DMS53 (cell line): ENCODE measurements at places on chromosomes 6 and 20.
A peak's percentile ranks its signal among the peaks of the same experiment; 100 is the strongest.

GRCh38 chr6:16205377-16206144 lies 32.8 kb upstream of the GMPR start:
- DNase-seq = peak; percentile 34

GRCh38 chr6:88296694-88297093 lies 130.5 kb upstream of the CNR1 start:
- no peak for DNase-seq

DNA sequence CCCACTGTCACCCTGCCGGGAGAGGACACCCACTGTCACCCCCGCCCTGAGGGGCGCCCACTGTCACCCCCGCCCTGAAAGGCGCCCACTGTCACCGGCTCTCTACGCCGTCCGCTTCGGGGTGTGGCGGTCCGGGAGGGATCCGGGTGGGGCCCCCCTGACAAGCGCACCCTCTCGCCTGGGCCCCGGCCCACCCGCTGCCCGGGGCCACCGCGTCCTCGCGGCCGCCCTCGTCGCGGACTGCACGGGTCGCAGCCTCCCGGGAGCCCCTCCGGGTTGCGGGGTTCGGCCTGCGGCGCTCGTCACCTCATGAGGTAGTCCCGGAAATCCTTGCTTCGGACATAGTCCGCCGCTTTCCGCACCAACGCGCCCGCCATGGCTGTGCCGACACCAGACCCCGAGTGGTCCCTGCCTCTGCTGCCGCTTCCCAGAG lies 224 bp downstream of the MPC1 start:
- no peak for DNase-seq

GRCh38 chr6:137160763-137161162 lies 12.7 kb downstream of the IL22RA2 start:
- no peak for DNase-seq

DNA sequence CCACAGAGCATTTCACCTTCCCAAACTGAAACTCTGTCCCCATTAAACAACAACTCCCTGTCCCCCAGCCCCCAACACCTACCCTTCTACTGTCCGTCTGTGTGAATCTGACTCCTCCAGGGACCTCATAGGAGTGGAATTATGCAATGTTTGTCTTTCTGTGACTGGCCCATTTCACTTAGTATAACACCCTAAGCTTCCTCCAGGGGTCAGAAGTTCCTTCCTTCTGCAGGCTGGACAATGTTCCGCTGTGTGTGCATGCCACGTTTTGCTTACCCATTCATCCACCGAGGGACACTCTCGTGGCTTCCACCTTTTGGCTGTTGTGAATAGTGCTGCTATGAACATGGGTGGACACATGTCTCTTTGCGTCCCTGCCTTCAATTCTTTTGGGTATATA lies 37.6 kb upstream of the MPC1 start:
- no peak for DNase-seq

DNA sequence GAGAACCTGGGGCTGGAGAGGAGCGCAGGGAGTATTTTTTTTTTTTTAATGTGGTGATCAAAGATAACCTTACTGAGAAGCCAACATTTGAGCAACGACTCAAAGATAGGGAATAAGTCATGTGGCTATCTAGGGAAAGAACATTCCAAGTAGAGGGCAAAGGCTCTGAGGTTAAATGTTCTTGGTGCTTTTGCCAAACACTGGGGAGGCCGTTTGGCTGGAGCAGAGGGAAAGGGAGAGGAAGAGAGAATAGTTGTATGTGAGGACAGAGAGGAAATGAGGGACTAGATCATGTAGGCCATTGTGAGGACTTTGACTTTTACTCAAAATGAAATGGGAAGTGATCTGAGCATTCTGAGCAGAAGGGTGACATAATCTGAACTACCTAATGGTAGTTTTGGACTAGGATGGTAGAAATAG lies 27.8 kb downstream of the ACSS2 start:
- DNase-seq = no peak

DNA sequence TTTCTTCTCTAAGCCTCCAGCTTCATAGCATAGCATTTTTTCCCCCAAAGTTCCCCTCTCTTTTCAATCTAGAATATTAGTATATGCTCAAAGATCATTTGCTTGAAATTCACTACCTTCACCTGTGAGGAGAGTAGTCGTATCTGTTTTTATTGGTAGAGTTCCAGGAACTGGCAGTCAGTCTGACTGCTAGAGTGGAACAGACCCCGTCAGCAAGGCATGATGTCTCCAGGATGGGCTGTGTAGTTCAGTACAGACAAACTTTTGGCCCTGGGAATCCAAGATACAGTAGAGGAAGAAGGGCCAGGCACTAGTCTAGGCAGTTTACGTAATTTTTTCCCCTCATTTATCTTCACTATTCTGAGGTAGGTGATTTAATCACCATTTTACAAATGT lies 29.1 kb downstream of the RALY start:
- no peak for DNase-seq

- no peak for DNase-seq
Observed at GRCh38 chr6:6901205-6901719, 206.5 kb upstream of the RREB1 start.

GRCh38 chr20:35196313-35196712 lies 24.4 kb downstream of the PROCR start:
- peak; percentile 8 for DNase-seq

DNA sequence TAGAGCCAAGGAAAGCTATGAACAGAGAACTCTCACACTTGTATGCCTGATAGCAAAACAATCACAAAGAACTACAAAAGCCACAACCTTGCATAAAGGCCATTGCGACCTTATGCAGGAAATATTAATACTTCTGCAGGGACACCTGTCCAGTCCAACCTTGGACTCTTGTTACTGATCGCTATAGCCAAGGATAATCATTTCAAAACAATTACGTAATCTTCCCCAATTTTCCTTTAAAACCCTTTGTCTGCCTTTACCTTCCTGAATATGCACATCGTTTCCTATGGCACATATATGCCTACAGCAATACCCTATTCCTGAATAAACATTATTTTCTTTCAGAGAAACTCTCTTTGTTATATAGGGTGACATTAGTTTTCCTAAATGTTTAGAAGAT lies 22.8 kb downstream of the PPIL6 start:
- no peak for DNase-seq

DNA sequence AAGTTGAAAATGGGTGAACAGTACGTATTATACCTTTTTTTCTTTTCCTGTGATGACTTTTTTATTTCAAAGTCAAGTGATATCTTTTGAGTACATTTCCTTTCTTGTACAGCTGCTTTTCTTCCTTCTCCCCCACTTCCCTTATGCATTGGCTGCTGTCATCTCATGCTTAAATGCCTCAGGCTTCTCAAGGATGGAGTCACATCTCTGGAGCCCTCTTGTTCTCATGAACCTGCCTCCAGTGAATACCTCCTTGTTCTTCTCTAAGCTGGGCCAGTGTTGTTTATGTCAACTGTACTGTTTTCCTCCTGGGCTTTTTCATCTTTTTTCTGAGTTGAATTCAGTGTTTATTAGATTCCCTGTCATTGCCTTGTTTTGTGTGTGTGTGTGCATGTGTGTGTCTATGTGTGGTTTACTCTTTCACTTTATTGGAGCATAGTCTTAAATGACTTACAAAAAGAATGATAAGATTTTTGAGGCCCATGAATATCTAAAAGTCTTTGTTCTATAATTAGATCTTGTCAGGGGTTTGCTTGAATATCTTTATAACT lies 23.6 kb downstream of the STXBP5 start:
- DNase-seq = no peak

GRCh38 chr6:110596354-110596753 lies 119.9 kb upstream of the SLC22A16 start:
- DNase-seq = no peak

GRCh38 chr6:169589293-169589692 lies 112.5 kb downstream of the WDR27 start:
- peak; percentile 52 for DNase-seq

DNA sequence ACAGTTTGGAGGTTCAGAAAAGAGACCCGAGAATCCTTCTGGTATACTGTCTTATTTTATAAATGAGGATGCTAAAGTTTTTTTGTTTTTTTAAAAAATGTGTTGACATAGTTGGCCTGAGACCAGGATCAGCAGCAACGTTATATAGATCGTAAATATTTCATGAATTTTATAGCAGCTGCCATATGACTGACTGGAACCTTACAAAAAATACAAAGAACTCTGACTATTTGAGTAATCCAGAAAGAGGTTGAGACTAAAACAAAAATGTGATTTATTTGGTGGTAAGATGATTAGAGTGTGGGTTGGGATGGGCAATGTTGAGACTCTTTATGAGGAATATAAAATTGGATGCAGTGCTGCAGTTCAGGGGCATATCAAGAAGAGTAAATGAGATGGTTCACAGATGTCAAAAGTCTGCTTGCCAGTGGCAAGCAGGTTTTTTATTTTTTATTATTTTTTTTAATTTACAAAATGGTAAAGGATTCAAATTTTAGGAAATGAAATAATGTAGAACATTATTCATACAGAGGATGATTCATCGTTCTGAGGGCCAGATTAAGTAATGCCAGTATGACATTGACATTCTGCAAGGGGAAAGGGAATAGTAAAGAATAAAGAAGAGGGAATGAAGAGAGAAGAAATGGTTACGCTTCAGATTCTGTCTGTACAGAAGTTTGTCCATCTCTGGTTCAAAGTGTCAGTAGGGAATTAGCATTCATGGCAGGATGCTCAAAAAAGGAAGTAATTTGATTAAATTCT lies 58.5 kb downstream of the SCAF8 start:
- no peak for DNase-seq

DNA sequence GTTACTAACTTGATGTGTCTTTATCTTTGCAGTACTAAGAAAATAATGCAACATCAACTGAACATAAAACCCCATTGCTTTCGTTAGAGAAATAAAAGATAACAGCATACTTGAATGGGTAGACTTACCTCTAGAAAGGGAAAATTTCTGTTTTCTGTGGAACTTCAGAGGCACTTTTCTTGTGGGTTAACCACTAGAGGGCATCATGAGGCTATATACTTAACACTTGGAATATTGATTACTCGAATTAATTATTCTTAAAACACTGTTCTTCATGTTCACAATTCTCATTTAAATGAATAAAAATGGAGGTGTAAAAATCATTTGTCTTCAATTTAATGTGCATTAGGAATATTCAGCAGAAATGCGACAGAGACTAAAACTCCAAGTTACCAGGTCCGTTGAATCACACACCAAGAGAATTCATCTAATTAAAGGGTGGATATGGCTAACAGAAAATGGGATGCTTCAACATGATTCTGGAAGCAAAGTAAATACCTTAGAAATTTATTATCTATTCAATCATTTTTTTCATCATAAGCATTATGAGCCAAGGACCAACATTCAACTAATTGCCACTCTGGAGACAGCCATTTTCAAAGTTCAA lies 330.8 kb upstream of the PREP start:
- peak; percentile 67 for DNase-seq

- no peak for DNase-seq
Observed at GRCh38 chr20:13817342-13817741, 32.5 kb downstream of the NDUFAF5 start.

DNA sequence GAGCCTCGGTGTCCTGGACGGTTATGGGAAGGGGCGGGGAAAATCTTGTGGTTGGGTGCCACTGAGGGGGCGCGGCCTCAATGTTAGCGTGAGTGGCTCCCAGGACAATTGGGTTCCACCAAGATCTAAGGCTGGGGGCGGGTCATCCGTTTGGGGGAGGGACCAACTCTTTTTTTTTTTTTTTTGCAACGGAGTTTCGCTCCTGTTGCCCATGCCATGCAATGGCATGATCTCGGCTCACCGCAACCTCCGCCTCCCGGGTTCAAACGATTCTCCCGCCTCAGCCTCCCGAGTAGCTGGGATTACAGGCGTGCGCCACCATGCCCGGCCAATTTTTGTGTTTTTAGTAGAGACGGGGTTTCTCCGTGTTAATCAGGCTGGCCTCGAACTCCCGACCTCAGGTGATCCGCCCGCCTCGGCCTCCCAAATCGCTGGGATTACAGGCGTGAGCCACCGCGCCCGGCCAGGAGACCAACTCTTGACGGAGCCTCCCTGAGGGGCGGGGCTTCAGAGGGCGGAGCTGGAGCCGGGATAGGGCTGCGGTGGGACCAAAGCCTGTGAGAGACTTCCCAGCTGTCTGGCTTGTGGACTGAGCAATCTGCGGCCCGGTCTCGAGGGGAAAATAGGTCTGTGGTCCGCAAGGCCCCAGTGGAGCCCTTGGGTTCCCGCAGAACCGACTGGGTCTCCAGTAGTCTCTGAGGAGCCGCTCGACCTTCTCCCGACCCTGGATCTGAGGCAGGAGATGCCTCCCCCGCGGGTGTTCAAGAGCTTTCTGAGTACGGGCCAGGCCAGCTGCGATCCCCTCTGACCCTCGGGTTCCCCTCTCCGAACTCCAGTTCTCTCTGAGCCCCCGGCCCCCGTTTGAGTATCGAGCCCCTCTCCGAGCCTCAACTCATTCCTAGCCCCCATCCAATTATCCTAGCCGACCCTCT lies 1.1 kb downstream of the SPAG4 start:
- peak; percentile 96 for DNase-seq

- DNase-seq = no peak
Observed at GRCh38 chr6:7317538-7317937, 4.5 kb upstream of the SSR1 start.

- no peak for DNase-seq
Observed at GRCh38 chr6:36038120-36038876, 10.7 kb downstream of the MAPK14 start.

GRCh38 chr6:114090626-114091025 lies 119.7 kb upstream of the HDAC2 start:
- no peak for DNase-seq

DNA sequence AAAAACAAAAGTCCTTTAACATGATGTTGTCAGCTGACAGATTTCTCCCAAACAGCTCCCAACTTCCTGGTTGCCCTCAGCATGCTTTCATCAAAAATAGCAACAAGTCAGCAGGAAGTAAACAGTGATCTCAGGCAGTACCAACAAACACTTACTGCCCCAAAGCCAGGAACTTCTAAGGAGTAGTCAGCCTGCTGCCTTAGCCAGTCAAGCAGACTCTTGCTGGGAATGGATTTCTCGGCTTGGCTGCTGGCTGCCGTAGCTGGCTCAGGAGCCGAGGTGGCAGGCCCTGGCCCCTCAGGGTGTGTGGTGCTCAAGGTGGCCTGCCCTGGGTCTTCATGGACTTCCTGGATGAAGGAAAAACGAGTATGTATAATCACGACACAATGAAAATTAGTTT lies 46.6 kb upstream of the EMILIN3 start:
- no peak for DNase-seq

- DNase-seq = no peak
Observed at GRCh38 chr6:136982928-136983327, 60.8 kb downstream of the SLC35D3 start.

GRCh38 chr6:54559136-54559535 lies 250.9 kb downstream of the TINAG start:
- DNase-seq = no peak

GRCh38 chr6:32969685-32970412 lies 1.5 kb downstream of the BRD2 start:
- peak; percentile 91 for DNase-seq

DNA sequence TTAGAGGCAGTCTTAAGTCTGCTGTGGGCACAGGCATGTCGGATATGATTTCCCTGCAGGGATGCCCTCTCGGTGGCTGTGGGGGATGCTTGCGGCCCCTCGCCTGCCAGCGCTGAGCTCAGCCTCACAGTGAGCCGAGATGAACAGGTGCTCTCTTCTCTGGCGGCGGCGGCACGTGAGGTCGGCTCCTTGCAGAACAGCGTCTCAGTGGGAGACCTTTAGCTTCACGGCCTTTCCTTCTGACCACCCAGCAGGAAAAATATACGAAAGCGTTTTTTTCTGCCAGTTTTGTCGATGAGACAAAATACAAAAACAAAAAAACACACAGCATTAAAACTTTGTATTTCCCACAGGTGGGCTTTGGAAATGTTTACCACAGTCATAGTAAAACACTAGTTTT lies 23.6 kb downstream of the FOXA2 start:
- no peak for DNase-seq

GRCh38 chr20:44247586-44248409 lies 690 bp downstream of the GDAP1L1 start:
- no peak for DNase-seq

GRCh38 chr6:24890471-24890870 lies 45.3 kb downstream of the RIPOR2 start:
- no peak for DNase-seq
